NCI-H2227 treated with DMSO at 0.1 percent for 48 hours (cell line): ENCODE measurements at places on chromosomes 7 and 10.

DNA sequence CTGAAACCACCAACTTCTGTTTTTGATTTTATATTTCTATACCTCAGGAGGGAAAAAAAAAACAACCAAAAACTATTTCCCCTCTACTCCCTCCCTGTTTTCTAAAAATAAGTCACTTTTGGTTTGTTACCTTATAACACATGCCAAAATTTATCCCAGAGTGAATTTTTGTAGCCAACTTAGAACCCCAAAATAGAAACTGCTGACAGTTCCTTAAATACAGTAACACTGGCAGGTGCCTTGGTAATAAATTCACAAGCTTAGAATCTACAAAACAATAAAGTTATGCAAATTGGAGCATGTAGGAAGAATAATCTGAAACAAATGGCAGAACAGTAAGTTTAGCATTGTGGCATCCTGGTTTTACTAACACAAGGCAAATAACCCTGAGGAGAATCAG lies 165.0 kb upstream of the HDAC9 start:
- no peak for DNase-seq

- no peak for DNase-seq
Observed at GRCh38 chr7:95011995-95012394, 104.6 kb downstream of the PPP1R9A start.

- DNase-seq: no peak
Observed at GRCh38 chr10:31456468-31456867, 137.5 kb downstream of the ZEB1 start.

GRCh38 chr10:57890691-57891090 lies 377.0 kb downstream of the IPMK start:
- no peak for DNase-seq

DNA sequence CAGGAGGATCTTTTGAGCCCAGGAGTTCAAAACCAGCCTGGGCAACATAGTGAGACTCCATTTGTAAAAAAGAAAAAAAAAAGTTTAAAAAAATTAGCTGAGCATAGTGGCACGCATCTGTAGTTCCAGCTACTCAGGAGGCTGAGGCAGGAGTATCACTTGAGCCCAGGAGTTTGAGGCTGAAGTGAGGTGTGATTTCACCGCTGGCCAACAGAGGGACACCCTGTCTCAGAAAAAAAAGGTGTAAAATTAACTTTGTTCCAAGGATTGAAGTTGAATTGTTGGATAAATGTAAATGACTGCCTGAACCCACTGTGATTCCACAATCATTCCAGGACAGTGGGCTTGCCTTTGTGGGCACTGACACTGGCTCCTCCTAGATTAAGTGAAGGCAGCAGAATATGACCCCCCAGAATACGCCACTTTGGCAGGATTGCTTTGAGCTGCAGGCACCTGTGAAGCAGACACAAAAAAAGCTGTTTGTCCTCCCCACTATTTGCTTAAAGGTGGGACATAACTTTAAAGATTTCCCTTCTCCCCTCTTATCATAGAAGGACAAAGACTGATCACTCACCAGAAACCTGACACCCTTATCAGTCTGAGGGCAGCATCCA lies 57.2 kb upstream of the FOXI2 start:
- no peak for DNase-seq

- DNase-seq: no peak
Observed at GRCh38 chr10:30098629-30099028, 39.2 kb upstream of the JCAD start.

DNA sequence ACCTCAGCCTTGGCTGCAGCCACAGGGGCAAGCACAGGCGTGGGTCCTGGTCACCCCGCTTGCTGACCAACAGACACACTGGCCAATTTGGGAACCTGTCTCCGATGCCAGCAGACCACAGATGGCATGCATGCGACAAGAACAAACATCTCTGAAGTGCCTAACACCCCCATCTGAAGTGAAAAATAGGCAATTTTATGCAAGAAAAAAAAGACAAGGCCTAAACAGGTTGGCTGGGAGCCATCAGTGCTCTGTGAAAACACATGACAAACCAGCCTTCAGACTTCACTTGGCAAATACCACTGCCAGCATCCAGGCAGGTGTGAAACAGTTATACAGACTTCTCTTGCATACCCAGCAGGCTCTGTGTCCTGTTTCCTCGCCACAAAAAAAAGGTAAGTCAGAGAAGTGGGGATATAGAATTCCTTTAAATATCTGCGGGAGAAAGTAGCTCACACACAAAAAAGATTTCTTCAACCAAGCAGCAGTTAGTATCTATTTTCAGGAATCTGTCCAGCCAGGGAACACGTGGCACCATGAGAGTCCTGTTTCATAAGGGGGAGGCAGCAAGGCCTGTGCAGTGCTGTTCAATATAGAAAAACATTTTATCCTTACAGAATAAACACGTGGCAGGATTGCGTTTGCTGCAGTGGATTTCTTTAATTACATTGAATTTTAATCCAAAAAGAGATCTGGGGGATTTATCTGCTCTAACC lies 293.4 kb upstream of the MKLN1 start:
- no peak for DNase-seq

DNA sequence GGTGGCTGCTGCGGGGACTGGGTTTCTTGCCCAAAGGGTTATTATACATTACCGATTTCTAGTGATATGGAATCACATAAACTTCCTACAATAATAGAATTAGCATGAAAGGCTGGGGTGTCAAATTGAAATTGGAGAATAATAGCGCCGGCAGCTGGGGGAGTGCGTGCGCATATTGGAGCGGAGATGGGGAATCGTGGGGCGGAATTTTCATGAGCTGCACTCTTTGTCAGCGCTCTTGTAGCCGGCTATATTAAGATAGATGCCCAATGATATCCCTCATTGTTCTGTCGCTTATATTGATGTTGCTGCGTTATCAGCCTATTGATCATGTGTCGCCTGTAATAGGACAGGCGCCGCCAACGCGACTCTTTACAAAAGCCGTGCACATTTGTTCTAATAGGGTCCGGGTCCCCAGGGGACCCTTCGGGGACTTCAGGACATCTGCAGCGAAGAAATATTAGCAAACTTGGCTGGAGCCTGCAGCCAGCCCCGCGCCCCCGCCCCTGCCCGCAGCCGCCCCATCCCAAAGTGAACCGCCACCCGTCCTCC lies 5.1 kb downstream of the UNCX start:
- DNase-seq: no peak

DNA sequence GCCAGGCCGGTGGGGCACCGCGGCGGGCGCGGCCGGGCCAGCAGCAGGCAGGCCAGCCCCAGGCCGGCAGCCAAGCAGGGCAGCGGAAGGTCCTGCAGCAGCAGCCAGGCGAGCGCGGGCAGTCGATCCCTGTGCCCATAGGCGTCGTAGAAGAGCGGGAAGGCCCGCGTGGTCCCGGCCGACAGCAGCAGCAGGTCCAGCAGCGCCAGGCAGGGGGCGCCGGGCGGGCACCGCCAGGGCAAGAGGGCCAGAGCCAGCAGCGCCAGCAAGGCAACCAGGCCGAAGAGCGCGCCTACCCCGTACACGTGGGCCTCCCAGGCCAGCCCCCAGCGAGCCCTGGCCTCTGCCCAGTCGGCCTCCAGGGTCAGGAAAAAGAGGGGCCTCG lies 8.4 kb upstream of the RBM28 start:
- no peak for DNase-seq

DNA sequence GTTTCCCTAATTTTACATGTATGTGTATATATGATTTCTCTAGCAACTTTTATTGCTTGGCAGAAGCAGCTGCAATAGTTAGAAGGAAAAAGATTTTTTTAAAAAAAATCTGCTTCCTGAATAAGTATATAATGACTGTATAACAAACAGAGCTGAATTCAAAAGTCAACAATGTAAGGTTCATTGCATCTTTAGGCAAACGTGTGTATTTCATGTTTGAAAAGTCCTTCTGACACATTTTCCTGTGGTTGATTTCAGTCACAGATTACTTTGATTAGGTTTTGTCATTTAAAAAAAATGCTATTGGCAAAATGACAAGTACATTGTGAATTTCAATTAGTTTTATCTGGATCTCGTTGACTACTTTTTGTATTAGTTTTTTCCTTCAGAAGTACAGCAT lies 231.0 kb downstream of the CSTF2T start:
- DNase-seq: no peak

- no peak for DNase-seq
Observed at GRCh38 chr10:87818505-87819288, 671 bp upstream of the ATAD1 start.

DNA sequence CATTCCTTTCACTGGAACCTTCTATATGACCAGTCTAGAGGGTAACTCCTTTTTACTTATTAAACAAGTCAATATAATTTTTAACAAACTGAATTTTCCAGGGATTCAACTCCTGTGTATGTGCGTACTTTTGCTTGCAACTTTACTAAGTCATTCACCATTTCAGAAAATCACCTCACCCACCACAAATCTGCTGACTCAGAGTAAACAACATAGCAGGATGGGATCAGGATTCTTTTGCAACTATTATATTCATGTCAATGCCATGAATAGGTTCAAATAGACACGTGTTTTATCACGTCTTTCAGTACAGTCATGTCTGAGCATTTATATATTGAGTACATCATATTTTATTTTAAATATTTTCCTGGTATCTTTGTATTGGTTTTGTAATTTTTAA lies 14.5 kb downstream of the CTTNBP2 start:
- DNase-seq: no peak

- no peak for DNase-seq
Observed at GRCh38 chr7:4831723-4832495, 29.9 kb downstream of the PAPOLB start.

DNA sequence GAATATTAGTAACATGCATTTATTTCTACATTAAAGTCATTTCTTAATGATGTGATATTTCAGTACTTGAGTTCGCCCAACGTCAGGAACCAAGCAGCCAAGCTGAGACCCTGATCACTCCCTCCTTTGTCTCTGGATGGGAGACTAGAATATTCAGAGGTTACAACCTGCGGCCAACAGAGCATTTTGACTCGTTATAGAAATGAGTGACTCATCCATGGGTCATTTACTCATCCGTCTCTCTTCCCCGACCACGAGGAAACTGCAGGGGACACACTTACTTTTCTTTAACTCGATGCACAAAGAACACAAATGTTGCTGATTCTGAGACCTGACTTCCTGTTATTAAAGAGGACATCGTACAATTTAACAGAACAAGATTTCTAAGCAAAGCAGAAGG lies 343.3 kb downstream of the FRMD4A start:
- no peak for DNase-seq

DNA sequence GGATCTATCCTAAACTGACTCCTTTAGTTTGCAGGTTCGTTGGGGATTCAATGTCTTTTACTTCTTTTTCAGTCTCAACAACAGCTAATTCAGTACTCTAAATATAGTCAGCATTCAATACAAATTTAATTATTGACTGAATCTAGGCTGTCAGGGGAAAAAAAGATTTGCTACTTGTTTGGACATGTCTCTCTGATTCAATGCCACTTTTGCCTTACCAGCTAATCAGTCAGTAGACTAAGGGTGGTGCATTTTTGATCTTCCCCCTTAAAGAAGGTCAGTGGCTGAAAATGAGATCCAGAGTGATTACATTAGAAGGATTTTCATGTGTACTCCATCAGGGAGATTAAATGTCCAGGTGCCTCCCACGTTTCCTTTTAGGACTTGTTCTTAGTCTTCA lies 145.1 kb downstream of the C1GALT1 start:
- no peak for DNase-seq

DNA sequence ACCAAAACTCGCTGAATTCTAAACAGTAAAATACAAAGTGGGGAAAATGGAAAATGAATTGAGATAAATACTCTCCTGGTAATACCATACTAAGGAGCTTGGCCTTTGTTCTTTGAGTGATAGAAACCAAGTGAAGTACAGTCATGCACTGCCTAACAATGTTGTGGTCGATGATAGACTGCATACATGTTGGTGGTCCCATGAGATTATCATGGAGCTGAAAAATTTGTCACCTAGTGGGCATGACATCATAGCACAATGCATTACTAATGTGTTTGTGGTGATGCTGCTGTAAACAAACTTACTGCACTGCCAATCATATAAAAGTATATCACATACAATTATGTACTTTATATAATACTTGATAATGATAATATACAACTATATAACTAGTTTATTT lies 419.1 kb downstream of the ARL4A start:
- DNase-seq: no peak

DNA sequence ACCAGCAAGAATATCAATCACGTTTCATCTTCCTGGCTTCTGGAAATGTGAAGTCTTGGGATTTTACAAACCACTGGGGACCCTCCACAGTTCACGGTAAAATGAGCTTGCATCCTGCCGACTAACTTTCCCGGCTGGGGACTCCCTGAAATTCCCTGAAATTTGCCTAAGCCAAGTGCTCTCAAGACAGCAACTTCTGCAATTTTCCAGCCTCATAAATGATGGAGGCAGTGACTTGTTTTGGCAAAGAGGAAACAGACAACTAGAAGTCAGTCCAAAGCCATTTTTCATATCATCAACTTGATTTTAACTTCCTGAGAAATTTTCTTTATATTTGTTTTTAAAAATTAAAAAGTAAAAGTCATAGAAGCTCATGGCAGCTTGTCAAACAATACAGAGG lies 212.3 kb downstream of the FANK1 start:
- DNase-seq: no peak

- no peak for DNase-seq
Observed at GRCh38 chr10:90777621-90778020, 80.2 kb downstream of the HTR7 start.

DNA sequence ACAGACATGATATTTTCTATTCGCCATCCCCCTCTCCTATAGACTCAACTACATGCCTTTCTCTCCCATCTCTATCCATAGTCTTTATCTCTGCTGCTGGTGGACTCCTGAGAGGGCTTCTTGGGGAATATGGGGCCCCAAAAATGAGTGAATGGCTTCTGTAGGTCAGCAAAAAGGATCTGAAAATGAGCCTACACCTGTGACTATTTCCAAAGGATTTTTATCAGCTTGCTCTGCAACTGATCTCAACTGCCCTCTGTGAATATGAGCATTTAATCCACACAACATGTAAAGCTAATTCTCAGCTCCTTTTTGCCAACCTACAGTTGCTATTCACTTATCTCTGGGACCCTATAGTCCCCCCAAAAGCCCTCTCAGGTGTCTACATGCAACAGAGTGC lies 36.2 kb downstream of the PRSS2 start:
- DNase-seq: no peak

- DNase-seq: no peak
Observed at GRCh38 chr7:44395067-44395466, 69.7 kb upstream of the CAMK2B start.

DNA sequence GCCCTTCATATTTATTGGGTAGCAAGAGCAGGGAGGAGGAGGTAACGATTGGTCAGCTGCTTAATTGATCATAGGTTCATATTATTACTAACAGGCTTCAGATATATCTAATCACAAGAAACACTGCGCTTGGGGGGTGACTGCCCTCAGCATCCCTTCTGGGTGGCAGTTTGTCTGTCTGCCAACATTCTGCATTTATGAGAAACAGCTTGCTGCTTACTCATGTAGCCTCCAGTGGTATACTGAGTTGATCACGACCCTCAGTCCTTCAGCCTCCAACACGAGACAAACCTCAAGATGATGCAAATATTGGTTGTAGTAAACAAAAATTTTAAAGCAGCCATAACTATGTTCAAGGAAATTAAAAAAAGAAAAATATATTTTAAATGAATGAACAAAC lies 657.8 kb upstream of the PHF14 start:
- no peak for DNase-seq

- DNase-seq: no peak
Observed at GRCh38 chr10:103193820-103194529, 903 bp upstream of the NT5C2 start.

GRCh38 chr7:34652809-34653208 lies 5.2 kb upstream of the NPSR1 start:
- no peak for DNase-seq

GRCh38 chr10:35711615-35712411 lies 69.7 kb upstream of the FZD8 start:
- DNase-seq: no peak
